ENCODE measurements at places on chromosomes 5 and 9.

- ATAC-seq: no peak
Measured at GRCh38 chr9:120980951-120981350, 54.4 kb upstream of the TRAF1 start.

DNA sequence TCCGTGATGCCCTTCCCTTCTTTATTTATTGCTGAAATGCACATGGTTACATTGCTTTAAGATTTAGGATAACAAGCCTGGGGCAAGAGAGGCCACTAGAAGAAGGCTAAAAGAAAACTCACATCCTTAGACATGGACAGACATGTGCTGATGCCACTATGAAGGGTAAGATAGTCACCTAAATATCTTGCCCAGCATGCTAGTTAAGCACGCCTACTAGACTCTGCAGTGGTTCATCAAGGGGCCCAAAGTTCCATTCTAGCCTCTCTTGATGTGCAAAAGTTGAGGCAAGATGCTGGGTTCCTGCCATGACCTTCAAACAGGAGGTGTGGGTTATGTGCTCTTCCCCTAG lies 49.3 kb downstream of the GRAMD2B start:
- ATAC-seq: no peak

DNA sequence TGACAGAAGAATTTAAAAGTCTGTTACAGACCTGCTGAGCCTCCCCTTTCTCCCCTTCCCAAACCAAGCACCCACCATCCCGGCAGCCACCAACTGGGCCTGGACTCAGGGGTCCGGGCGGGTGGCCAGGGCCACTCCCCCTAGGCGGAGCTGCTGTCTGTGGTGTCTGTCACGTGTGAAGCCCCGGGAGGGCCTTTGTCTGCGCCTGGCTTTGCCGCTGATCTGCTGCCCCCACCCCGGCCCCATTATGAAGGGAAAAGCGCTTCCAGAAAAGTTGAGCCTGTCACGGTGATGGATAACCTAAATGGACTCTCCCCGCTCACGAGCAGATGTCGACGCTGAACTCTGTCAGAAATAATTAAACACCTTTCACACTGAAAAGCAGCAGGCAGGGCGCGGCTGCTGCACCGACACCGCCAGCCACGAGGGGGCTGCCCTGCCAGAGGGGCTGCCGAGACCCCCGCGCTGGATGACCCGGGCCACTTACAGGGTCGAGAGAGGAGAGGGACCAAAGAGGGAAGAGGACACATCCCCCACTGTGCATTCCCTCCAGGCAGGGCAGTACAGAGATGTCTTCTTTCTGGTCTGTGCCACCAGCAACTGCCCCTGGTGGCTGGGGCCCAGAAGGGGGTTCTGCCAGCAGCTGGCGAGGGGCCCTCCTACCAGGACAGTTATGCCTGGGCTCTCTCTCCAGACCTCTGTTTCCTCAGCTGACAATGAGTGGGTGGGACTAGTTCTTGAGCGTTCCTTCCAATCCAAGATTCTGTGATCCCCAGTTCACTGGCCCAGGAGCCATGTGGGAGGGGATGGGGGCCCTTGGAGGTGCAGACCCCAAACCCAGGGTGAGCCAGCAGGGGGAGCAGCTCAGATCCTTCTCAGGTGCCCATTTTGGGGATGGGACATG lies 36.0 kb upstream of the BARHL1 start:
- ATAC-seq: no peak

- ATAC-seq: no peak
Measured at GRCh38 chr9:73168298-73168934, 16.8 kb downstream of the ANXA1 start.

Measured in activated CD4-positive, CD25-positive, alpha-beta regulatory T cell treated with anti-CD3 and anti-CD28 coated beads, Interleukin-2, amount 50 U/mL, for 24 hours (primary cell).